ENCODE measurements at places on chromosomes 1 and 21.

DNA sequence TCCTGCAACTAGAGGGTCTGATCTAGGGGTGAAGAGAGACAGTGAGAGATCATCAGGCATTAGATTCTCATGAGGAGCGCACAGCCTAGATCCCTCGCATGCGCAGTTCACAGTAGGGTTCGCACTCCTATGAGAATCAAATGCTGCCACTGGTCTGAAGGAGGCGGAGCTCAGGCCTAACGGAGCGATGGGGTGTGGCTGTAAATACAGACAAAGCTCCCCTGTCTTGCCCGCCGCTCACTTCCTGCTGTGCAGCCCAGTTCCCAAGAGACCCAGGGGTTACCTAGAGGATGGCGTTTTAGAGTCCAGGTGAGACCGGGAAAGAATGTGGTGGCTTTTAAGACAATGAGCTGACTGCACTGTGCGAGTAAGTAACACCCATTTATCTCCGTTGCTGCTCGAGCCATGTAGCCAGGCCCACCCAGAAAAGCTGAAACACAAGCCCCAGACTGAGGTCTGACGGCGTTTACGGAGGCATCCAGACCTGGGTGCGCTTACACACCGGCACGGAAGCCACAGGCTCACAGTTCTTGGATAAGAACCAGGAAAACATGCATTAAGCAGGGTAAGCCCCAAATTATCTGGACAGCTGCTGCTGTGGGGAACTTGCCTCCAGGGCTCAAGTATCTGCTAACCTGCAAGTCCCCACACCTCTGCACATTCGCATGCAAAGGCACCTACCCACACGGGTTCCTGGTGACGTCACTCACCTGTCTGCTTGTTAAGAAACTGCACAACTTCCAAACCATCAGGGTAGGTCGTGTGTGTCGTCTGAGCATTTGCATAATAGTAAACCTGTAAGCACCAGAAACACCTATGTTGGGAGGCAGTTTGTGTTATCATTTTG is 12.5 kb downstream of the TCP10L start:
- DNase-seq = peak; percentile 37

DNA sequence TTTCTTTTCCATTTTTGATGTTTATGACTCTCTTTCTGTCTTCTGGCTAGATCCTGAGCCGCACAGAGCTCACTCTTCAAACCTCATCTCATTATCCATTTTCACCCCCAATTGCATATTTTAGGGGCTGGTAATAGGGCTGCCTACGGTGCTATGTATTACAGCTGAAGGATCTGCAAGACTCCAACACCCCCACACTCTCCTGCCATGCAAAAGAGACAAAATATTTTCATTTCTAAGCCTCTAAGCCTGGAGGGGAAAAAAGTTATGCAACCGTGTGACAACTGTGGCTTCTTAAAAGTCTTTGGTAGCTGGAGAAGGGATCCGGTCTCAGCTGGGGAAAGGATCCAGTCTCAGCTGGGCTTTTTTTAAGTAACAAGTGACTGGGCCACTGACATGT is 311.6 kb downstream of the NPHP4 start:
- DNase-seq = no peak

DNA sequence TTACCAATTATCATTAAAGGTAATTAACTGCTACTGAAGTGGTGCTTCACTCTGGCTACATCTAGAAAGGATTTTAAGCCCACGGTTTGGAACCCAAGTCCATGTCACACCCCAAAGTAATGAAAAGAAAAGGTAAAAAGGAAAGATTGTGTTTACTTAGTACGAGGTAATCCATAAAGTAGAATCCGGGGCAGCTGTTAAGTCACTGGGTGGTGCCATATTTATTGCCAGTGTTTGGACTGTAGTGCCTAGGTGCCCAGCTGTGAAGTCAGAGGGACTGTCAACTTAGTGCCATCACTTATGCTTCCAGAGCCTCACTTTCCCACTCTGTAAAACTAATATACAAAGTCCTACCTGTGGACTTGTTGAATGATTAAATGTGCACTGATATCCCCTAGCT is 52.2 kb upstream of the GRHL3 start:
- DNase-seq = no peak

- no peak for DNase-seq
Measured at GRCh38 chr1:41673806-41674205, 189.3 kb upstream of the EDN2 start.

DNA sequence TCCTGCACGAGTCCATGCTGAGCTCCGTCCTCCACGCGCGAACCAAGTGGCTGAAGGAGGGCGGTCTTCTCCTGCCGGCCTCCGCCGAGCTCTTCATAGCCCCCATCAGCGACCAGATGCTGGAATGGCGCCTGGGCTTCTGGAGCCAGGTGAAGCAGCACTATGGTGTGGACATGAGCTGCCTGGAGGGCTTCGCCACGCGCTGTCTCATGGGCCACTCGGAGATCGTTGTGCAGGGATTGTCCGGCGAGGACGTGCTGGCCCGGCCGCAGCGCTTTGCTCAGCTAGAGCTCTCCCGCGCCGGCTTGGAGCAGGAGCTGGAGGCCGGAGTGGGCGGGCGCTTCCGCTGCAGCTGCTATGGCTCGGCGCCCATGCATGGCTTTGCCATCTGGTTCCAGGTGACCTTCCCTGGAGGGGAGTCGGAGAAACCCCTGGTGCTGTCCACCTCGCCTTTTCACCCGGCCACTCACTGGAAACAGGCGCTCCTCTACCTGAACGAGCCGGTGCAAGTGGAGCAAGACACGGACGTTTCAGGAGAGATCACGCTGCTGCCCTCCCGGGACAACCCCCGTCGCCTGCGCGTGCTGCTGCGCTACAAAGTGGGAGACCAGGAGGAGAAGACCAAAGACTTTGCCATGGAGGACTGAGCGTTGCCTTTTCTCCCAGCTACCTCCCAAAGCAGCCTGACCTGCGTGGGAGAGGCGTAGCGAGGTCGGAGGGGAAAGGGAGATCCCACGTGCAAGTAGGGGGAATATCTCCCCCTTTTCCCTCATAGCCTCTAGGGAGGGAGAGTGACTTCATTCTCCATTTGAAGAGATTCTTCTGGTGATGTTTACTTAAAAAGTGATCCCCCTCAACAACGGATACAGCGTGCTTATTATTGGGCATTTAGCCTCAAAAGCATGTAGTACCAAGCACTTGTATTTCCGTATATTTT is 991 bp downstream of the PRMT6 start:
- DNase-seq = peak; percentile 70

GRCh38 chr1:156551066-156551643 is 21.2 kb downstream of the IQGAP3 start:
- DNase-seq = no peak

DNA sequence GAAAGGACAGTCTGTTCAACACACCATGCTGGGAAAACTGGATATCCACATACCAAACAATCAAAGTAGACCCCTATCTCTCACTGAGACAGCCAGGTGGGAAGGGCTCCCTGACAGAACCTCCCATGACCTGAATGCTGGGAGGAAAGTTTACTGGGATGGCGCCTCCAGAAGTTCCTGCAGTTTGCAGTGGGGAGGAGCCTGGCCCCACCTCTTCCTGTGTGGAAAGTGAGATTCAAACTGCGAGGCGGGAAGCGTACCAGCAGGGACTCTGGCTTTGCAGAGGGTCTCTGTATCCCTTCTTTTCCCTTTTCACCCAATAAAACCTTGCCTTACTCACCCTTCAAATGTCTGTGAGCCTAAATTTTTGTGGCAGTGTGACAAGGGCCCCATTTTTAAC is 190.7 kb downstream of the HHIPL2 start:
- no peak for DNase-seq

GRCh38 chr21:15617964-15618363 is 111.8 kb upstream of the USP25 start:
- DNase-seq = peak; percentile 61

- DNase-seq = no peak
Measured at GRCh38 chr1:196877964-196878363, 9.9 kb upstream of the CFHR4 start.

DNA sequence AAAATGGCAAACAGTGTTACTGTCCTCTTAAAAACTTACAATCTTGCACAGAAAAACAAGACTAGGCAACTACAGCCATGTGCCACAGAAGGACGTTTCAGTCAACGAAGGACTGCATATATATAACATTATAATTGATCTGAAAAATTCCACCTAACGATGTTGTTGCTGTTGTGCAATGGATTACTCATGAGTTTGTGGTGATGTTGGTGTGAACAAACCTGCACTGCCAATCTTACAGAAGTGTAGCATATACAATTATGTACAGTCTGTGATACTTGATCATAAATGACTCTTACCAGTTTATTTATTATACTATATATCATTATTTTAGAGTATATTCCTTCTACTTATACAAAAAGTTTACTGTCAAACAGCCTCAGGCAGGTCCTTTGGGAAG is 6.8 kb upstream of the VAMP4 start:
- no peak for DNase-seq

GRCh38 chr1:169108863-169109560 is 2.5 kb downstream of the ATP1B1 start:
- DNase-seq = peak; percentile 69

DNA sequence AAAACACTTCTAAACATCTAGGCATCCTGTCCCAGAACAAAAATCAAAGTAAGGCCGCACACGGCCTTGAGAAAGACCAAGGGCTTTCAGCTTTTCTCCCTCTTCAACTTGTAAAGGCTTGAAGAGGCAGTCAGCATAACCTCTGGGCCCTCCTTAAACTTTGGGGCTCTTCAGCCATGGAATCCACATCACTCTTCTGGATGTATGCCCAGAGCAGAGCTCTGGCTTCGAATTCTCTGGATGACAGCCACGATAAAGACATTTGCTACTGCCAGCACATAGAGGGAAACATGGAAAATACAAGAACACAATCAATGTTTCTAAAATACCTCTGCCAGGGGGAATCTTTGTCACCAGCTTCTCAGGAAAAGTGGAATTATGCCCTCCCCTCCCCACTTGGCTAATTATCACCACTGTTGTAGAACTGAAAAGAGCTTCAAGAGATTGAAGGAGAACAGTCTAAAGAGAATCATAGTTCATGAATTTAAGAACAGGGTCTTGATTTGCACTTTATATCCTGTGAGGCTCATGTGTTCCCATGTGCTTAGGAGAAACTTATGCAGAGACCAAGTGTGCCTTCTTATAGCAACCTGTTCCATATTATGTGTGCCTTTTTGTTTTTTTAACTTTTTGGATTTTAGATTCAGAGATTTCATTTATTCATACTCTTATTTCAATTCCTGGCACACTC is 39.0 kb upstream of the DPT start:
- DNase-seq = peak; percentile 18

- DNase-seq = no peak
Measured at GRCh38 chr1:56045062-56045461, 534.3 kb downstream of the PLPP3 start.

- no peak for DNase-seq
Measured at GRCh38 chr1:28501925-28502324, 3.9 kb upstream of the RCC1 start.

- DNase-seq = no peak
Measured at GRCh38 chr1:109751531-109752260, 10.9 kb upstream of the GSTM3 start.

- DNase-seq = no peak
Measured at GRCh38 chr1:215377746-215378145, 189.4 kb upstream of the KCTD3 start.

DNA sequence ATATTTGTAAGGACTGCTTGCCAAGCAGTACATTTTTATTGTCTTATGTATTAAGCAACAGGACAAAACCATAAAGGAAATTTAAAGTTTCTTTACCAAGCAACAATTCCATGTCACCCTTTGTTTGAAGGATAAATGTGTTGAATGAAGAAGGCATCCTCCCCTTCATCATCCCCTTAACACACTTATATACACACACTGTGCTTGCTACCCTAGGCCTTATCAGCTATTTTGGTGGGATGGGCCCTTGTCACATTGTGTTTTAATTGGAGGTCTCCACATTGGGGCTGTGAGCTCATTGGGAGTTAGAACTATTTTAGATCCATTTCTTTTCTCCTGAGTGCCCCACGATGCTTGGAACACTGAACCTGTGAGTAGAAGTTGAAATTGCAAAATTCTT is 1.9 kb downstream of the VANGL1 start:
- DNase-seq = no peak

DNA sequence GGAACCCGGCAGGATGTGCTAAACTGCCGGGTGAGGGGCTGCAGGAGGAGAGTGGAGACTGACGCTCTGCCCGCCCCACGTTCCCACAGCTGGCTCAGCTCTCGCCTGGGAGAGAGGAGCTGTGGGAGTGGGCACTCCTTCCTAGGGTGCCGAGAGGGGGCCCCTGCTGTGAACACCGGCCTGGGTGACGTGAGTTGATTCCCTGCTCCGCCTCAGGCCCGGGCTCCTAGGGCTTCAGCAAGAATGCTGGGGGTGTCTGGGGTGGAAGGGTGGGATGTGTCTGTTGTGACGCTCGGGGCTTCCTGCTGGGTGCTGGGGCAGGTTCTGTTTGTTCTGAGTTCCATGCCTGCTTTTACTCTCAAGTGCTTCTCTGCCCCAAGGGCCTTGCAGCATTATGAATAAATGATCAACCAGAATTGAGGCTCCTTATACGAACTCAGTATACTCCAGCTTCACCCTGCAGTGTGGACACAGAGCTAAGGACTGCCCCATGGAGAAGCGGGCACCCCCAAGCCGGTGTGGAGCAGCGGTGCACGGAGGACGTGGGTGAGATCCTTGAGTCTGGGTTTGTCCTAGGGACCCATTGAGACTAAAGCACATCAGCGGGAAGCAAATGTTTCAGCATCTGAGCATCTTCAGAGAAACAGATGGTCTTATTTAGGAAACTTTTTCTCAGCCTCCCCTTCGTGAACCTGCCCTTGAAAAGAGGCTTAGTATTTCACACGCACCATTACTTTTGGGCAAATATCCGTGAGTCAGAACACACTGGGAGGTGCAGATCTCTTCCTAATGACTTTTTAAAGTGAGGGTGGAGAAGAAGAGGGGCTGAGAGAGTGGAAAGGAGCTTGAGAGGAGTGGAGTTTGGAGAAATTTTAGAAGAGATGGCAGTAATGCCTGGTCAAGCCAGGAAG is 41.7 kb downstream of the SYT6 start:
- peak; percentile 9 for DNase-seq

DNA sequence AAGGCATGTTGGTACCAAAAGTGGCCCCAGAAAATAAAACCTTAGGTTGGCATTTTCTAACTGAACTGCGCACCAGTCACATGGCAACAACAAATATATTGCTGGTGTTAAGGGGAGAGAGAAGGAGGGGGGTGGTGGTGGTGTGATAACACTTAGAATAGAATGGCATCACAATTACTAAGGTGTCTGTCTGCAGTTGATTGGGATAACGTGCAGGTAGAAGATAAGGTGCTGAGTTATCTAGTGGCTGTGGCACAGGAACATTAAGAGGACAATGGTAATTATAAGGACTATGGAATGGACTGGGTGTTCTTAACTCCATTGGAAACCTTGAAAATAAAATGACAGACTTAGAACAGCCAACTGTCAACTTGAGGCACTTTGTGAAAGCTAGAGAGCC is 1.4 kb upstream of the YIPF1 start:
- DNase-seq = no peak

DNA sequence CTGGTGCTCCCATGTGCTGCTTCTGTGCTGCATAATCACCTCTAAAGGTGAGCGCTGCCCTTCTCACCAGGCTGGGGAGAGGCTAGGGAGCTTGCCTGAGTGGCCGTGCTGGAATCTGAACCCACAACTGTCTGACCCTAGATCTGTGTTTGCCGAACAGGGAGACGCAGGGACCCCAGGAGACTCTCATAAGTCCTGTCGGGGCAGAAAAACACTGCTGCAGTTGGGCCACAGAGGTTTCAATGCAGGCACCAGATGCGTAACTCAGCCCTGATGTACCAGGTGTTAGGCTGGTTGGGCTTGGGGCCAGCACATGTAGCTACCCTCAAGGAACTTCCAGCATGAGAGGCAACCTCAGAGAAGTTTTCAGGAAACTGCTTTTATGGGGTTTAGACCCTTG is 49.5 kb upstream of the DMRTB1 start:
- no peak for DNase-seq

GRCh38 chr1:110106013-110106941 is 6.0 kb upstream of the UBL4B start:
- peak; percentile 70 for DNase-seq
